SJSA1 (cell line): ENCODE measurements at places on chromosomes 5 and 9. TPM values are rescaled to one million over a fixed set of nuclear protein-coding genes. Genes with fewer than 3 reads are reported as not detected.

The CPLANE1 gene
- total RNA-seq, result 15.5 and 16.1 TPM in 2 replicates

DNA sequence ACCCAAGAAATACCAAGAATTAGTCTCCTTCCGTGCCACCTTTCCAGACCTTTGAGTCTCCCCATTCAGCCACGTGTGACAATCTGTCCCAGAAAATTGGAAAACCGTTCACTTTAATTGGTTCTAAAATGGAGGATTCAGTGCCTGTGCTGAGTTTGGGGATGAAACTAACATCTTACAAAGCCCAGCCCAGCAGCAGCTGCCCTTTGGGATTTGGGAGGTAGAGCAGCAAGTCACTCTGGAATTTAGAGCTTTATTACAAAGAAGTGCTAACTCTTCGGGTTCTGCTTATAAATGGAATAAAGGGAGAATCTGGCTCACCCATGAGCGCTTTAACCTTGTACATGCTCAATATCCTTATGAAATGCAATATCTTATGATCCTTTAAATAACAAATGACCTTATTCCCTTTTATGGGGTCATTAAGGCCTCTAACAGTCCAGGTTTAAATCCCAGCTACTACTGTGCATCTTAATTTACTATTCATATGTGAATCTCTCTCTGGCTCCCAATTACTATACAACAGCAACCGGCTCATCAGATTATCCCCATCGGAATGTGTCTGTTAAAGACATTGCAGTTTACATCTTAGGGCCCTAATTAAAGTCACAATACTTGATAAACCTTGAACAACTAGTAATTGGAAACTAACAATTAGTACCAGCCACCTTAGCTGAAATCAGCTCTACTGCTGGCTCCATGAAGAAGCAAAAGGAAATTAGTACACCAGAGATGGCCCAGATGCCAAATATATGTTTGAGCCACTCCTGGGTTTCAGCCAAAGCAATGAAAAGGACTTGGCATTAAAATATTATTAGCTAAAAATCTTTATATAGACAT is 271.8 kb upstream of the SMARCA2 start:
- H3K27ac ChIP-seq, result no peak overlapping the region
- H3K4me3 ChIP-seq, result no peak overlapping the region
- no peaks in the 10 kb centered on the region for H3K27me3 ChIP-seq
- DNase-seq, result no peak

The GOLM1 gene
- total RNA-seq, result 27.5 and 37.2 TPM in 2 replicates

- H3K36me3 ChIP-seq, result no peaks in the 10 kb centered on the region
- DNase-seq, result no peak
- no peaks in the 10 kb centered on the region for H3K4me1 ChIP-seq
- H3K4me3 ChIP-seq, result no peak overlapping the region
- H3K27me3 ChIP-seq, result peaks cover 5% of the 10 kb centered on the region; the same call in 1 of the 2 replicates
Measured at GRCh38 chr5:76532973-76533372, 90.2 kb downstream of the F2RL2 start.

The CLIC3 gene
- 0.89 TPM in 1 of 2 replicates, not detected in the other for total RNA-seq

DNA sequence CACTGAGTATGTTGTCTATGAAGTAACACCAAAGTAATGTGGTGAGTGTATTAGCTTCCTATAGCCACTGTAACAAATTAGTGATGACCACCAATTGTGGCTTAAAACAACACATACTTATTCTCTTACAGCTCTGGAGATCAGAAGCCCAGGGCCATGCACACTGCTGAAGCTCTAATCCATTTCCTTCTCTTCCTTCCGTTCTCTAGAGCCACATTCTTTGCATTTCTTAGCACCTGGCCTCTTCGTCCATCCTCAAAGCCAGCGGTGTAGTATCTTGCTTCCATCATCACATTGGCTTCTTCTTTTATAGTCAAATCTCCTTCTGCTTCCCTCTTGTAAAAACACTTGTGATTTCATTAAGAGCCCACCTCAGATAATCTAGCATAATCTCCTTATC is 230.3 kb upstream of the RFX3 start:
- peaks cover 16% of the 10 kb centered on the region for H3K4me1 ChIP-seq
- H3K27ac ChIP-seq, result no peak overlapping the region
- H3K4me3 ChIP-seq, result no peak overlapping the region
- no peak for DNase-seq
- H3K36me3 ChIP-seq, result no peaks in the 10 kb centered on the region

- H3K4me3 ChIP-seq, result peak overlapping the region; percentile 46
- H3K4me1 ChIP-seq, result peaks cover 4% of the 10 kb centered on the region; the same call in 1 of the 2 replicates
- peaks cover 24% of the 10 kb centered on the region for H3K36me3 ChIP-seq
- H3K27me3 ChIP-seq, result no peaks in the 10 kb centered on the region
Measured at GRCh38 chr9:111598733-111599091, 735 bp downstream of the PTGR1 start.

GRCh38 chr9:35689542-35690293 is at the start of gene TPM2:
TPM2 (minus strand) TSS chr9:35689925; CDS start chr9:35689817, 108 bp downstream.
- DNase-seq, result peak; percentile 79
- peaks cover 46% of the 10 kb centered on the region for H3K36me3 ChIP-seq
- peak within 1 kb of the TSS; percentile 77 for H3K27ac ChIP-seq

DNA sequence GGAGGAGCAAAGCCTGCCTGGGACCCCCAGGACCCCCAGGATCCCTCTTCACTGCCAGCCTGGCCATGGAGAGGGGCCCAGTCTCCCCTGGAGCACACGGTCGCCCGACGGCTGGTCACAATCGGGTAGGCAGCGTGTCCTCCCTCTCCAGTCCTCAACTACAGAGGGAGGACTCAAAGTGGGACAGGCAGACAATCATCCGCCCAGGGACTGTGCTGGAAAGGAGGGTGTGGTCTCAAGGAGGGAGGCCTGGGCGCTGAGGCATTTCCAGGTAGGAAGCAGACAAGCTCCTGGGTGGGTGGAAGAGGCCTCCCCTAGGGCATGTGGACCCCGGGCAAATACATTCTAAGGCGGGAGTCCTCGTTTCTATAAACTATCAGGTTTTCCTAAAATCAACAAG is 93.2 kb upstream of the ADAMTS2 start:
- no peaks in the 10 kb centered on the region; the same call in 1 of the 2 replicates for H3K4me1 ChIP-seq
- H3K27ac ChIP-seq, result no peak overlapping the region
- no peak for DNase-seq
- H3K36me3 ChIP-seq, result no peaks in the 10 kb centered on the region

GRCh38 chr5:55498457-55498856 is 36.3 kb downstream of the PLPP1 start:
- H3K27me3 ChIP-seq, result no peaks in the 10 kb centered on the region
- H3K36me3 ChIP-seq, result no peaks in the 10 kb centered on the region
- no peak overlapping the region for H3K4me3 ChIP-seq
- H3K4me1 ChIP-seq, result peaks cover 19% of the 10 kb centered on the region

- no peak overlapping the region for H3K4me3 ChIP-seq
- H3K27me3 ChIP-seq, result no peaks in the 10 kb centered on the region
Measured at GRCh38 chr9:90872835-90873294, 71.2 kb downstream of the SYK start.

The NTRK2 gene
- total RNA-seq, result 0.16 TPM in 2 replicates

The CDH10 gene
- total RNA-seq, result not detected in 2 replicates
